ENCODE measurements at places on chromosomes 3 and 15. TPM values are rescaled to one million over a fixed set of nuclear protein-coding genes. Genes with fewer than 3 reads are reported as not detected.

The PPP1R14D gene
- total RNA-seq: not detected

The SKOR1 gene
- total RNA-seq: 0.69 TPM

The OXNAD1 gene
- 22.6 TPM for total RNA-seq

The GATA2 gene
- 1.2 TPM for total RNA-seq

The RAB6B gene
- 160 TPM for total RNA-seq

The HTD2 gene
- total RNA-seq: 7.8 TPM

The GOLGA8K gene
- 1.2 TPM for total RNA-seq

The CMTM8 gene
- total RNA-seq: 1.4 TPM

The LRRC49 gene
- 133 TPM for total RNA-seq

The SLC12A8 gene
- total RNA-seq: 5.8 TPM

The CCDC66 gene
- 91.6 TPM for total RNA-seq

The DNAJC19 gene
- total RNA-seq: 51.9 TPM
